ENCODE measurements at places on chromosomes 4 and X.

- DNase-seq: peak; percentile 3
These were observed 204.9 kb downstream of the SMARCA1 start for GRCh38 chrX:129318375-129318774.

GRCh38 chr4:824461-825062 lies 1.4 kb downstream of the CPLX1 start:
- no peak for DNase-seq

- DNase-seq: no peak
These were observed 592.5 kb upstream of the GRIA3 start for GRCh38 chrX:122591546-122591945.

DNA sequence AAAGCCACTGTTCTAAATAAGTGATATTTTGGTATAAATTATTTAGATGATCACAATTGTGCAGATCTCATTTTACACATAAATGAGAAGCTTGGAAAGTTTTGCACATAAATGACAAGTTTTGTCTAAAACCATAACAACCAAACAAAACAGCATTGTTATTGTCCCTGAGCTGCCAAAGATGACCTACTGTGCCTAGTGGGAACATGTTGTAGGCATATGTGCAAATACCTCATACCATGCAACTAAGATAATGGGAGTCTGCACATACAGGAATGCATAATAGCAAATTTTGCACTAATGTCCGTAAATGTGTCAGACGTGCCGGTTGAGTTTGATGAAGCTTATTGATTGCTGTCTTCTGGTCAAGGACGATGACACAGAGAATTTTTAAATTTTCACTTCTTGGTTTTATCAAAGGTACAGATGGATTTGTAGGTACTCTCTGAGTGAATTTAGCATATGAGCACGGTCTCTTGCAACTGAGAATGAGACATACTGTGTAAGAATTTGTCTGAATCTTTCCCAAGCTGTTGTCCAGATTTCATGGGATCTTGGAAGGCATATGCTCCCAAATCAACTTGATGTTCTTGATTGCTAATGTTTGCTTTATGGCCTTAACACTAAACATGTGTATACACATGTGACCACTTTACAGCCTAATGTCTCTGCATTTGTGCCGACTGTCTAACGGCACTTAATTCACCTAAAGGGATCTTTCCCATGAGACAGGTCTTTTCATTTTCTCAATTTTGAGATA lies 1133.5 kb downstream of the FAT4 start:
- no peak for DNase-seq

GRCh38 chr4:176539785-176540175 lies 220.0 kb downstream of the SPCS3 start:
- no peak for DNase-seq

DNA sequence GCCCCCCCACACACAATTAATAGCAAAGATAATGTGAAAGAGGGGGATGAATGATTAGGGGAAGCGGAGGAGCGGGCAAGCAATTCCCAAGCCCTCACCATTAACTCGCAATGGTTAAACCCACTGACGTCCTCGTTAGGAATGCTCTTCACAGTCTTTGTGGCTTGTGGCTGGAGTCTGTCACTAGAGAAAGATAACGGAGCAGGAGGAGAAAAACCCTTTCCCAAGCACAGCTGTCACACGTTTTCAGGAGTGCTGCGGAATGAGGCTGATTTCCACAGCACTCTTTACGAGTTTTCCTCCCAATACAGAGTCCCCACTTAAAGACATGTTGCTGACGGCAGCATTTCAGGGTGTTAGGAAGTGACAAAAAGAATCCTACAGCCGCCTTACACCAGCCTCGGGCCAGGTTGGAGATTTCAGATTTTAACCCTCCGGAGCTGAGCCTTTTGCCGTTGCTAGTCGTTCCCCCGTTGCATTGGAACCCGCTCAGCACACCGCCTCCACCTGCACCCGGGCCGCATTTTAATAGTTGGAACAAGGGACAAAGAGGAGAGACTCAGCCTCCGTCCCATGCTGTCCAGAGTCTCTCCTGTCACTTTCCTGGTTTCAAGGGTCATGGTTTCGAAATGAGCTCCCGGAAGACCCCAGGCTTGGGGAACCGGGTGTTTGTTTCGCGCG lies 92.2 kb downstream of the GEMIN8 start:
- peak; percentile 1 for DNase-seq

DNA sequence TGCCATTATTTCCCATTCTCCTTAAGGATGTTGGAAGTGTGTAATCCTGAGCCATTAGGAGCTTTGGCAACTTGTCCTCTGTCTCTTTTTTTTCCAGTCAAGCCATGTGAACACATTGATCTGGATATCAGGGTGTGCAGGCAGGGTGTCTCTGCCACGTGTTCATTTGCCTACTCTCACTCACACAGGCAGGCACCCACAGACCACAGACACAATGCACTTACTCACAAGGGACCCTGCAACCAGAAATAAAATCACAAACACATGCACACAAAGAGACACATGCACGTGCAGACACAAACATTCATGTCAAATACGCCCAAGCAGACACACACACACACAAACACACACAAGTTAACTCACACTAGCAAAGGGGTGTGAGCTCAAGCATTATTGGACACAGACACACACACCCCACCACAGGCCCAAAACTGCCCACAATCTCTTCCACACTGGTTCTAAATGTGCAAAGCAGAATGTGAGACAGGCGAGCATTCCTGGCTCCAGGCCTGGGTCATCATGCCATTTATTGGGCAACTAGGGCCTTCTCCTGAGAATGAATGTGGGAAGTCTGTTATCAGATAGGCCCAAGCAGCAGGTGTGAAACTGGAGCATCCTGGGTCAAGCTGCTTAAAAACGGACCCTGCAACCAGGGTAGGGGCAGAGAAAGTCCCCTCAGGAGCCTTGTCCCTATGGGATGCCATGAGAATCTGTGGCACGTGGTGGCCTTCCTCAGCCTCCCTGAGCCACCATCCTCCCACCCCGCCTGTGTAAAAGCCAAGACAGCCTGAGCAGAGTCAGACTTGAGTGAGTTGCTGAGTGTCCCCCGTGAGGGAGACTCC lies 63.4 kb downstream of the NBDY start:
- no peak for DNase-seq

- DNase-seq: no peak
These were observed 55.4 kb upstream of the RASSF6 start for GRCh38 chr4:73675623-73676022.

- DNase-seq: no peak
These were observed 43.9 kb downstream of the ZNF280C start for GRCh38 chrX:130224810-130225209.

DNA sequence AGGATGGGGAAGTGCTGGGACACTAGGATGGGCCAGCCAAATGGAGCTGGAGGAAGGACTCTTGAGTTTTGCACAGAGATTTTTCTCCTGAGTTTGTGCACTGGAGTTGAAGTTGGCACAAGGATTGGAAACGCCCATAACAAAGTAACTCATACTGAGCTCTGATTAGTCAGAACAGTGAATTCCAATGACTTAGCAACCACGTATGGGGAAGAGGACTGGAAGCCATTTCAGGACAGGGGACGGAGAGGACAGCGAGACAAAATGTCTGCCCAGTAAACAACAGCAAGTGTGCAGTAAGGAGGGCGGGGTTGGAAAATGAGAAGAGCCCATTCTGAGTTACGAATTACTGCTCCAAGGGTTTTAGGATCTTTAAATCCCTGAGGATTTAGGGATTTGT lies 5.9 kb downstream of the RIPPLY1 start:
- DNase-seq: no peak

DNA sequence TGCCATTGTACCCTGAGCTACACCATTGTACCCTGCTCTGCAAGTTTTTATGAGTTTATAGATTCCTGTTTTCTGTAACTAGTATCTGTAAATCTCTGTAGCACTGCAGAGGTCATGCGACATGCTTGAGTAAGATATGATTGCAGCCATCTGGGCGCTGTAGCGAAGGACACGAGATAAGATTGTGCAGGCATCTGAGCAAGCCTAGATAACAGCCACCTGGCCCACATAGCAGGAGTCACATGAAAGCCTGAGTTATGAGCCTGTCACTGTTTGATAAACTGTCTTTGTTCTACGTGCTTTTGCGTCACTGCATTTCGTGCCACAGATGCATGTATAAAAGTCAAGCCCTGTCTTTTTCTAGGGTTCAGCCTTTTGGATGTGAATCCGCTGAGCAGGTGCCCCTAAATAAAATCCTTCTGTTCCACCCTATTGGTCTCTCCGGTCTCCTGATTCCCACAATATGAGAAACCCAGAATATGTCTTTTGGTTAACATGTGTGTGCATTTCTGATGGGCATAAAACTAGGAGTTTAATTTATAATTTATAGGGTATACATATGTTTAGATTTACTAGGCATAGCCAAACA lies 327.6 kb upstream of the MAOA start:
- no peak for DNase-seq

DNA sequence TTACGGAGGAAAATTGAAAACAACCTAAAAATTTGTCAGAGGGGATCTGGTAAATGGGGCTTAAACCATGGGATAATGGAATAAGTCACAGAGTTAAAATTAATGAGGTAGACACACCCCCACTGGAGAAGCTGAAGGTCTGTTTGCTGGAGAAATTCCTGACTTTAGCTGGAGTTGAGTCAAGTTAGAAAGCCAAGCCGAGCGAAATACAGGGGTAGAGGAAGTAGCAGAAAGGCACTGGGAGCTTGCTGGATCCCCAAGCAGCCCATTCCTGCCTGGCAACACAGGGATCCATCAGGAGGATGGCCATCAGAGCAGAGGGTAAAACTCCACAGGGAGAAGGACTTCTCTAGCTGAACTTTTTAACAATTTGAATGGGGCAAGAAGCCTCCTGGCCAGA lies 163.8 kb downstream of the ATRX start:
- no peak for DNase-seq

- no peak for DNase-seq
These were observed 50.4 kb downstream of the TBC1D9 start for GRCh38 chr4:140705625-140706275.

- no peak for DNase-seq
These were observed 479.7 kb upstream of the DIAPH2 start for GRCh38 chrX:96204928-96205327.

GRCh38 chr4:81914623-81915022 lies 442.9 kb upstream of the RASGEF1B start:
- no peak for DNase-seq

DNA sequence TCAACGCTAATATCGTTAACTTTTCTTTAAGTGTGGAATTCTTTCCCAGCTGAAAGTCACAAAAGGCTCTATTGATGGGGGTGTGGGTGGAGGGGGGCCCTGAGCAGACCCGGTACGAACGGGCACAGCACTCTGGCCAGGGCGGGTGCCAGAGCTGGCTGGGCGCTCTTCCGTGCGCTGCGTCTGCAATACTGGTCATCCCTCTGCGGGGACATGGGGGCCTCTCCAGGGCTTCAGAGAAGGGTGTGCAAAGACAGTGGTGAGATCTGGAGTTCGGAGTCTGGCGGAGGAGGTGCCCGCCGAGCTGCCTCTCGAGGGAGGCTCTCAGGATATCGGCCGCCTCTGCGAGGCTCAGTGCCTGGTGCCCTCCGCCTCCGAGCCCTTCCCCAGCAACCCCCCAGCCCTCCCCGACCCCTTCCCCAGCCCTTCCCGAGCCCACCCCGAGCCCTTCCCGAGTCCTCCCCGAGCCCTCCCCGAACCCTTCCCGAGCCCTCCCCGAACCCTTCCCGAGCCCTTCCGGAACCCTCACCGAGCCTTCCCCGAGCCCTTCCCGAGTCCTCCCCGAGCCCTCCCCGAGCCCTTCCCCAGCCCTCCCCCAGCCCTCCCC lies 34.3 kb downstream of the FGFRL1 start:
- no peak for DNase-seq

DNA sequence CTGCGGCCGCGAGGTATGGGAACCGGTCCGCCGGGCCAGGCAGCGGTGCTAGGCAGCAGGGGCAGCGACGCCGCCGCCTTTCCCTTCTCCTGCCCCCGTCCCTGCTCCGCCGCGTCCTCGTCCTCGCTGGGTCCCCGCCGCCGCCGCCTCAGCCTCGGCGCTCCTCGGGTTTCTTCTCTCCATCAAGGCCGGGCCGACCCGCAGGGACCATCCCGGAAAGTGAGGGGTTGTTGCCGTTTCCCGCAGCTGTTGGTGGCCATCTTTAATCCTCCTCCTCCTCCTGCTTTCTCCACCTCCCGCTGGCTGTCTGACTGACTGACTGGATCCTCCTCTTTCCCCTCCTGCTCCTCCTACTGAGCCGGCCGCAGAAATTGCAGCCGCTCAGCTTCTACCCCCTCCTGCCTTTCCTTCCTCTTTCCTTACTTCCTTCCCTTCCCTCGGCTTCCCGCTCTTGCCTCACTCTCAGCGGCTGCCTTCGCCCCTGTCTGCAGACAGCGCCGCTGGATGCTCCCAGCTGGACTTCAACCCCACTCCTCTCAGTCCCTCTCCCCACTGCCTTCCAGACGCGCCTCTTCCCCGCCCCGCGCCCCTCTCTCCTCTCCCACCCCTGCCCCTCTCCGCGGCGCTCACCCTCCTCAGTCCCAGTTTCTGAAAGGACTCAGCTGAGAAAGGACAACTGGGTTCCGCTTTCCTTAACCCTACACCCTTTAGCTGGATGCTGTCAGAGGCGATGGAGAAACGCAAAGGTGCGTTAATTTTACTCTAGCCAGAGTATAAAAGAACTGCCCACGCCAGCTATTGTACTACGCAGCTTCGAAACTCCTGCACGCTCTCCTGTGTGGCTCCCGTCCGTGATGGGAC lies at the start of gene WDFY3:
Gene WDFY3, minus strand, starts transcription at position 309 of the 861 bp plus-strand sequence. CDS start 106,099 bp downstream, outside the sequence.
- DNase-seq: peak; percentile 69

GRCh38 chr4:57443308-57443707 lies 333.1 kb upstream of the IGFBP7 start:
- no peak for DNase-seq

- DNase-seq: no peak
These were observed 293.3 kb upstream of the GRIA3 start for GRCh38 chrX:122890729-122891128.

DNA sequence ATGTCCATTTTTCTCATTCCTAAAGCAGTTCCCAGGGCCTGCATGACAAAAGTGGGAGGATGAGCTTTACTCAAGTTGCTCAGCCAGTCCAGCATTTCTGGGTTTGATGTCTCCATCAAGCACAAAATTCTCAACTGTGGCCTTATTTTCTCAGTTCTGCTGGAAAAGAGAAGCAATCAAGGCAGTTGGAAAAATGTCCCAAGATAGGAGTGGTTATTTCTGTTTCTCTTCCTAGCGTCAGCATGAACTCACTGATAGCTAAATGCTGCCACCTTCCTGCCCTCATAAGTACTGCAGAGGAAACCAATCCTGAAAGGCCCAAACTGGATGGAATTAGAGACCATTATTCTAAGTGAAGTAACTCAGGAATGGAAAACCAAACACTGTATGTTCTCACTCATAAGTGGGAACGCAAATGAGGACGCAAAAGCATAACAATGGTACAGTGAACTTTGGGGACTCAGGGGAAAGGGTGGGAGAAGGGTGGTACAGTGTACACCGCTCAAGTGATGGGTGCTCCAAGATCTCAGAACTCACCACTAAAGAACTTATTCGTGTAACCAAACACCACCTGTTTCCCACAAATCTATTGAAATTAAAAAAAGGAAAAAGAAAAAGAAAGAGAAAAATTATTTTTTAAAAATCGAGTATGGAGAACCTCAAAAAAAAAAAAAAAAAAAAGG lies 29.6 kb downstream of the ADH7 start:
- no peak for DNase-seq

- no peak for DNase-seq
These were observed 33.7 kb downstream of the HTT-AS start for GRCh38 chr4:3040452-3041191.

- no peak for DNase-seq
These were observed 9.6 kb downstream of the HAUS7 start for GRCh38 chrX:153460826-153461225.
